ENCODE measurements at places on chromosomes 2 and 18.

GRCh38 chr2:19490846-19491435 is 132.5 kb upstream of the OSR1 start:
- no peak for DNase-seq

- DNase-seq: no peak
These were observed 171.2 kb downstream of the FAM210A start for GRCh38 chr18:13555192-13555591.

DNA sequence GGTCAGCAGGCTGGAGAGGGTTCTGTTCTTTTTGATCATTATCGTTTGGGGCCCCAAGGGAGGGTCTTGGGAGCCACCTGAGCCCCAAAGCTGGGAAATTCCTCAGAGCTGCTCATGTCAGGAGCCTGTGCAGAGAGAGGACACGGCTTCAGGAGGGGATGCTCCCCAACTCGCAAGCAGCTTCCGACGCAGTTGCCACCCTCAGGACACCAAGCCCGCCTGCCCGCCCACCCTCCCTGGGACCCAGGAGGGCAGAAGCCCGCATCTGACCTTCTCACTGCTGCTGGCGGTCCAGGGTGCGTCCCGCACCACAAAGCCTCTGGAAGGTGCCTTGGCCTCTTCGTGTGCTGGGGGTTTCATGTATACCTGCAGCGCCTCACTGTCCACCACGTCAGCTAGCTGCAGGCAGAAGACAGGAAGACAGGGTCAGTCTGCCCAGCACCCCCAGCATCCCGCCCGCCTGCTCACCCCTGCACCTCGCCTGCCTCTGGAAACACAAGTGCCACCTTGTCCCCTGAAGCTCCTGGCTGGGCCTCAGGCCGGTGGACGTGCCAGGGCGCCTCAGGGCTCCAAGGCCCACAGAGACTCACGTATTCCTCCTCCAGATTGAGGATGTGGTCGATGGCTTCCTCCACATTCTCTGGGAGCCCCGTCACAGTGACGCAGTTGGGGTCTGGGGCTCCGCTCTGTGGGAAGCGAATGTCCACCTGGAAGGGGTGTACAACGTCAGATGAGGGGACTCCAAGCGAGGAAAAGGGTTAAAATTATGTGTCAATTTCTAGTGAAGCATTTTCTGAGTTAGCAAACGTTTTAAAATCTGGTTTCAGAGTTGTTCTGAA is 41.3 kb downstream of the ANO7 start:
- DNase-seq: no peak

DNA sequence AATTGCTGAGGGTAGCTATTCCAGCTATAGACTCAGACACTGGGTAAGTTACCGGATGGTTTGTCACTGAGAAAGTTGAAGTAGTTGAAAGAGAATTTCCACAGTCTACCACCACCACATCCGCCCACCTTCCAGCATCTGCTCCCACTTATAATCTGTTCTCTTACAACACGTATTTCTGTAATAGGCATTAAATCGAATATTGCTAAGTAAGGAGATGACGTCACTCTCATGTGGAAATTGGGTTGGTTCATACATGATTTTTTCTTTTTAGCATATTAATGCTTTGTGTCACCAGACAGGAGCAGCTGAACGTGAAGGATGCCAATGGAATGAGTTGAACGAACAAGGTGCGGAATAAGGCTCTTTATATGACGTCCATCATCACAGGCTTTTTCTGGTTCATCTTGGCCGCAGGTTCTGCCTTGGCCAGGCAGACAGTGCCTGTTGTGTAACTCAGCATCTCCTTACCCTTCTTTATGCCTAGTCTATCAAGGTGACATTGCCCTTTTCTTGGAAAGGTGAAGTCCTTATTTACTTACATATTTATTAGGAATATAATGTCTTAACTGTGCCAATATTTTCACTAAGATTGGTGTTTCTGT is 45.9 kb downstream of the THUMPD2 start:
- no peak for DNase-seq

GRCh38 chr2:174686430-174686829 is 77.8 kb downstream of the CHRNA1 start:
- DNase-seq: no peak

GRCh38 chr2:189639007-189639609 is 22.2 kb upstream of the ASNSD1 start:
- no peak for DNase-seq

DNA sequence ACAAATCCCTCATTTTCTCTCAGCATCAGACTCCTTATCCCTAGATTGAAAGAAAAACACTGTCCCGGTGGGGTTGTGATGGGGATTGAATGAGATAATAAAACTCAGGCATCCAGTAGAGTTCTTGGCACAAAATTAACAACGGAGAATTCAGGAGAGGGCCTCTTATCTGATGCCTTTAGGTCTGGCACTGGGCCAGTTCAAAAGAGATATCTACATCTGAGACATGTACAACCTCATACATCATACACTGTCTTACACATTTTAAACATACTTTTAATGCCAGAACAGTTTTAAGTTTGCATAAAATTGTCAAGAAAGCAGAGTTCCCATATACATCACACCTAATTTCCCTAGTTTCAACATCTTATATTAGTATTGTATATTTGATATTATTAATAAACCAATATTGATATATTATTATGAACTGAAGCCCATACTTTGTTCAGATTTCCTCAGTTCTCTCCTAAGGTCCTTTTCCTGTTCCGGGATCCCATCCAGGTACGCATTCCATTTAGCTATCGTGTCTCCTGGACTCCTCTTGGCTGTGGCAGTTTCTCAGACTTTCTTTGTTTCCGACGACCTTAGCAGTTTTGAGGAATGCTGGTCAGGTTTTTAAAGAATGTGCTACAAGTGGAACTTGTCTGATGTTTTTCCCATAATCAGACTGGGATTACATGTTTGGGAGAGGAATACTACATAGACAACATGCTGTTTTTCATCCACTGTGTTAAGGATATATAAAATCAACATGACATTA is 27.8 kb downstream of the NXPH2 start:
- DNase-seq: no peak

DNA sequence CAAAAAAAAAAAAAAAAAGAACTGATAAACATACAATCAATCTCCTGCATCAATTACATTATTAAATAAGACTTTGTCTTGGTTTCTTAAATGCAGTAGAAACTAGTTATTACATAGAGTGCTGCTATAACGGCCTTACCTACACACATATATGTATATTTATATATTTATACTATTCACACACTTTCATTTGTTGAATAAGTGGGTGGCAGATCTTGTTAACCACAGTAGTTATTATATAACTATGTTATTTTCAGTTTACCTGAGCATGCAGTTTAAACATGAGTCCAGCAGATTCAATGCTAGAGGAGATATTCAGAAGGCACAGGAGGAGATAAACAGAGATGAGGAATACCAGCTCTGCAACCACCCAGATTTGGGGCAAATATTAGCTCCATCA is 81.5 kb upstream of the CD226 start:
- DNase-seq: no peak

- no peak for DNase-seq
These were observed 318.2 kb downstream of the GALNT13 start for GRCh38 chr2:154189953-154190352.

GRCh38 chr18:28108254-28108653 is 68.7 kb downstream of the CDH2 start:
- DNase-seq: no peak

- DNase-seq: no peak
These were observed 89.7 kb upstream of the GCFC2 start for GRCh38 chr2:75800456-75800855.

- no peak for DNase-seq
These were observed 11.5 kb upstream of the LAPTM4A start for GRCh38 chr2:20062615-20063545.

DNA sequence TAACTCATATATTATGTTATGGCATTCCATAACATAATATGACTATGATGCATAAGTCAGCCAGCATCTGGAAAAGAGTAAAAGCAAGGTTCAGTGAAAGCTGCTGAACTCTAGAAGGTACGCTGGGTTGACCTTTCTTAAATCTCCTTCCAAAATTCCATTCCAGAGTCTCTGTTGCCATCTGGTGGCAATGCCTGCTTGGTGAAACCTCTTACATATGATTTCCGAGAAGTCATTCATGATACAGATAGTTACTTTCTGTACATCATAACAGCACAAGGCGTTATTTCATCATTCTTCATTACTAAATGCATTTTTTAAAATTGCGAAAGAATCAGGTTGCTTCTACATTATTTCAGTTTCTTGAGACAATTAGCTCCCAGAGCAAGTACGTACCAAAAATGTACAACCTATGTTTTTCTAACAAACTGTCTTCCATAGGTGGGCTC is 7.0 kb upstream of the EPG5 start:
- peak; percentile 49 for DNase-seq

- peak; percentile 49 for DNase-seq
These were observed 19.6 kb downstream of the UGP2 start for GRCh38 chr2:63861220-63861822.

DNA sequence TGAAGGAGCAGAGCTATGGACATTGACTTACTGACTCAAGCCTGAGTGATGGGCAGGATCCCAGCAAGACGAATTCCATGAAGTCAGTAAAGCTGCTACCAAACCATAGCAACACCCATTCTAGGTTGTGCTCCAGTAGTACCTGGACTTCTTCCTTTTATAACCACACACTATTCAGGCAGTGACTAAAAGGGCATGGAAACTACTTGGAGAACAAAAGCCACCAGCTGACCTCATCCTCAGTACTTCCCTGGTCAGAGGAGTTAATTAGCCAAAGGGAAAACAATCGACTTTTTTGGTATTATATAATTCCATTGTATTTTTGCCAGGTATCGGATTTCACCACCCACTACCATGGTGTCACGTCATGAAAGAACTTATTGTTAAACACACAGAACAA is 237.1 kb downstream of the TTC32 start:
- no peak for DNase-seq

GRCh38 chr18:48179001-48179400 is 230.2 kb downstream of the ZBTB7C start:
- DNase-seq: no peak

DNA sequence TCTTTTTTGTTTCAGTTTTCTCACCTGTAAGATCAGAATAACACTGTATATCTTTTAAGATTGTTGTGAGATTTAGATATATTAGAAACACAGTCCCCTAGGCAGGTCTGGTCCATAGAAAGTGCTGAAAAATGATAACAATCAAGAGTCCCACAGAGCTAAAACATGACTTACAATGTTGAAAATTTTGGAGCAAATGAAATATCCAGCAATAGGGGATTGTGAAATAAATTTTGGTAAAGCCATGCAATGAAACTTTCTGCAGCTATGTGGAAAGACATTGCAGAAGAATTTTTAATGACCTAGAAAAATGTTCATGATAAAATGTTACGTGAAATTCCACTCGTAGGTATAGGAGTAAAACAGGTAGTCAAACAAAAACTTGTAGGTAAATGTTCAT is 127.6 kb upstream of the SERPINE2 start:
- DNase-seq: no peak

DNA sequence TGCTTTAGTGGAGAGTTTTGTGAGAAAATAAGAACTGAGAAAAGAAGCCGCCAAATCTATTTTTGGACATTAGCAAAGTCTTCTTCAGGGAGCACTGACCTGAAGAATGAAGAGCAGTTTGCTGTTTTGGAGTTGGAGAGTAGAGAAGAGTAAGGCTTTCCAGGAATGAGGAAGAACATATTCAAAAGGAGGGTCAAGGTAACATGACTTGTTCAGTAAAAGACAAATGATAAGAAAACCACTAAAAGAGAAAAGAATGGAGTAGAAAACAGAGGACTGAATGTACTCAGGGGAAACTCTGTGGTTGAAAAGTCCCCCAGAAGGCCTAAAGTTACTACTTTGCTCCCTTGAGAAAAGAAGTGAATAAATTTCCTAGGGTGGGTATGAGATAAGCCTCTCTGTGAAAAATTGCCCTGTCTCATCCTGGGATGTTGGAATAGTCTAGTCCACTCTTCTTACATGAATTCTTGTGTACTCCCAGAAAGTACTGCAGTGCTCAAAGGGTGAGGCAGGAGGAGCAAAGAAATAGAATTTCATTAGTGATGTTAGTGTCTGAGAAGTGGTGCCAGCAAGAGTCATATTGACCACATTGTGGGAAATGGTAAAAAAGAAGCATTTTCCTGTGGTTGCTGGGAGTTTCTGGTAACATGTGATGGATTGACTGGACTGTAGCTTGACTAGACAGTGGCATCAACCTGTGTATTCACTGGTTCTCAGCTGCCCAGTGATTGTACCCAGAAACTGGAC is 27.8 kb downstream of the MBD5 start:
- DNase-seq: no peak

DNA sequence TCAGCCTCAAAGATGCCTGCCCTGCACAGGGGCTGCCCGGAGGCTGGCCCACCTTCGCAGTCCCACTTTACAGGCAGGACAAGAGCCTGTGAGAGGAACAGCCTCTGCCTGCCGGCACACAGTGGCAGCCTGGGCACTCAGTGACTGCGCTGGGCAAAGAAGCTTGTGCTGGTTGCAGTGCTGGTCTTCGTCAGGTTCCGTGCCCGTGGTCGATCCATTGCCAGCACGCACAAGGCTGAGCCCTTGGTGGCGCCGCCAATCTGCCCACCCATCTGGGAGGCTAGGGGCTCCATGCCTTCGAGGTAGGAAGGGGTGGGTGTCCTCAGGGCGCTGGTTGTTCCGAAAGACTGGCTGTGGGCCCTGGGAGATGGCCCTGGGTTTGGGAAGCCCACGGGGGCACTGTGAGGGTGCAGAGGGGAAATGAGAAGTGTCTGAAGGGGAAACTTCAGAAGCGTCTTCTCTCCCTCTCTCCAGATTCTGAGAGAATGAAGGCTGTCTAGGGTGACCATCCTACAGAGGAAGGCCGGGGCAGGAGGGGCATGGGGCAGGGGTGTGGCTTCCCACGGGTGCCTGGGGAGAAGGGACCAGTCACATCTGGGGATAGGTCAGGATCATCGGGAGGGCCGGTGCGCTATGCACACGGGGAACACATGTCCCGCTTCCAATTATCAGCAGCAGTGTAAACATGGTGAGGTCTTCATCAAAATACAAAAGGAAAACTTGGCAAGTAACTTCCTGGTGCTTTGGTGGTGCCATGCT is 49.1 kb upstream of the HS6ST1 start:
- no peak for DNase-seq

DNA sequence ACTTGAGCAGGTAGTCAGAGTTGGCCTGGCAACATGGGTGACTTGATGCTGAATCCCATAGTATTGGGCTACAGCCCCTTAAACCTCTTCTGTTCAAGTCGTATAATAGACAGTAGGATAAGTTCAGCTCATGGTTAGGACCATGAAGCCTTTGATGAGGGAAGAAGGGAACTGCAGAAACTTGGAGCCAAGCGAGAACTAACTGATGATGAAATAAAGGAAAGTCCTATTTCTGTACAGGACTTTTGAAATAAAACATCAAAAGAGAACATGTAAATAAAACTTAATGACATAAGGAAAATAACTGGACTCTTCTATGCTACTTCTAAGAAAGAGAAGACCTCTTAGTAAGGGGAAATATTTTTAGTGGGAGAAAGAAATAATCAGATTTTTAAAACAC is 51.2 kb upstream of the UGP2 start:
- DNase-seq: no peak

Measured in CD4-positive, alpha-beta T cell (primary cell).